HTR-8/SVneo (cell line): ENCODE measurements at places on chromosomes 6 and 20.

DNA sequence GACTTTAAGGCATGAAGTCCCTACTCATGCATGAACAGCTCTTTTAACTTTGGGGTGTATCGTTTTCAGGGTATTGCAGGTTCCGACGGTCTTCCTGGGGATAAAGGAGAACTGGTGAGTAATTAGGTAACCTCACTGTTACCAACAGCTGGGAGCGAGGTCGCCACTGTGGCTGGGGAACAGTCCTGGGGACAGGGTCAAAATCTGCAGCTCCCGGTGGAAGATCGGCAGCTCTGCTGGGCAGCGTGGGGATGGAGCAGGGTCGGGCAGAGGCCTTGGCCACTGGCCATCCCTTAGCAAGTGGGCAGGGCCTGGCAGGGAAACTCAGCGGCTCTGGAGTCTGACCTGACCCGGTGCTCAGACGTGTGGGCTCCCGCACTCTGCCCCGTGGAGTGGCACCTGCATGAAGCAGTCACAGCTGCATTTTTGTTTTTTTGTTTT, 16.1 kb downstream of the COL9A3 start:
- no peak for DNase-seq

GRCh38 chr6:157267109-157267611, 56.2 kb downstream of the TMEM242 start:
- DNase-seq, result no peak

- DNase-seq, result no peak
These were observed 372.2 kb downstream of the CDH26 start for GRCh38 chr20:60330461-60330860.

DNA sequence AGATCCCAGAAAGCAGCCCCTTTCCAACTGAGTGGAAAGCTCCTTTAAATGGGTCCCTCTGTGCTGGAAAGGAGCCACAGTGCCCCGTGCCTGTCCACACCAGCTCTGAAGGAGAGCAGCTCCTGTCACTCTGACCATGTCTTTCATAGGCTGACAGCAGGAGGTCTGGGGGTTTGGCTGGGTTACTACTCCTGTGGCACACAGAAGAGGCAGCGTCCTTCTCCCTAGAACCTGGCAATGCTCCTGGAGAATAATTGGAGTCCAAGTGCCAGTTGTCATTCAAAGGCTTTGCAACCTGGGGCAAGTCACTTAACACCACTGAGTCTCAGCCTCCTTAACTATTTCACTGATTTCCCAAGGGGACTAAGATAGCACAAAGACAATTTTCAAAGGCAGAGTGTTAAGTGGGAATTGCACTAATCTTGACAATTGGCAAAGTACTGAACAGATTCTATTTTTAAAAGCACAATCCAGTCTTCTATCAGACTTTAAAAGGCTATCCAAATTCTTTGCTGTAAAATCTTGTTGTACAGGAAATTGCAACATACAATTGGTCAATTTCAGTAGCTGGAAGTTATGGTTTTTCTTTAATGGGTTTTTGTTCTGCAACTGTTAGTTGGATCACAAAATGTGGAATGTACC, 457.2 kb downstream of the KIF16B start:
- no peak for DNase-seq

DNA sequence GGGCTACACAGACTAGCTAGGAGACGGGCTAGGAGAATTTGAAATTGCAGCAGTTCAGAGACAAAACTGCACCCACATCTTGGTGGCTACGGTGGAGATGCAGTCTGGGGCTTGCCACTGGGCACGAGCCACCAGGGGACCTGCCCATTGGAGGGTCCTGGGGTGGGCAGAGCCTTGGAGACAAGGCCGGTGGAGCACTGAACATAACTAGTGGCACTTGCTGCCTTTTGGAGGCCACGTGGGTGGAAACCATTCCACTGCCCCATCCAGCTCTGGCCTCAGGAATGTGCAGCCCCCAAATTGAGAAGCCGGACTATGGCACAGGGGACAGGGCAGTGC, 113.4 kb downstream of the NFATC2 start:
- DNase-seq, result no peak

DNA sequence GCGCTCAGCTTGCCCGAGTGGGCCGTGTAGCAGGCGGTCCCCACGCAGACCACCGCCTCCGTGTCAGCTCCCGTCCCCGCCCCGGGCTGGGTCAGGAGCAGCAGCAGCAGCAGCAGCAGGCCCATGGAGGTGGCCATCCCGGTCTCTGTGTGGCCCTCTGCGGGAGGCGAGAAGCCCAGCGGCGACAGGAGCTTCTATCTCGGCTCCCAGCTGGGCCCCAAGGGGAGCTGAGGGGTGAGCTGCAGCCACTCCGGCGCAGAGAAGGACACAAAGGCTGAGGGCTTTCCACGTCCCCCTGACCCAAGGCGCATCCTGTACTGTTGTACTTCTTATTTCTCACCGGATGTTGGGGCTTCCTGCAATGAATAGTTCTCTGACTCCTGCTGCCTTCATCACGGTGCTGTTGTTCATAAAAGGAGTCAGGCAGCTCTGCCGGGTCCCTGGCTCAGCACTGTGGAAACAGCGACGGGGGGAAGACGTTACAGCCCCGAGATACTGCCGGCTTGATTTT, at the start of gene CD93:
TSS of gene CD93 (minus strand) at position 269 of the 511 bp plus-strand sequence. CDS start at position 137, 132 bp downstream.
- DNase-seq, result no peak

GRCh38 chr6:25242567-25242966, 36.6 kb upstream of the CARMIL1 start:
- no peak for DNase-seq

GRCh38 chr6:157411368-157411767, 30.4 kb downstream of the ZDHHC14 start:
- no peak for DNase-seq

DNA sequence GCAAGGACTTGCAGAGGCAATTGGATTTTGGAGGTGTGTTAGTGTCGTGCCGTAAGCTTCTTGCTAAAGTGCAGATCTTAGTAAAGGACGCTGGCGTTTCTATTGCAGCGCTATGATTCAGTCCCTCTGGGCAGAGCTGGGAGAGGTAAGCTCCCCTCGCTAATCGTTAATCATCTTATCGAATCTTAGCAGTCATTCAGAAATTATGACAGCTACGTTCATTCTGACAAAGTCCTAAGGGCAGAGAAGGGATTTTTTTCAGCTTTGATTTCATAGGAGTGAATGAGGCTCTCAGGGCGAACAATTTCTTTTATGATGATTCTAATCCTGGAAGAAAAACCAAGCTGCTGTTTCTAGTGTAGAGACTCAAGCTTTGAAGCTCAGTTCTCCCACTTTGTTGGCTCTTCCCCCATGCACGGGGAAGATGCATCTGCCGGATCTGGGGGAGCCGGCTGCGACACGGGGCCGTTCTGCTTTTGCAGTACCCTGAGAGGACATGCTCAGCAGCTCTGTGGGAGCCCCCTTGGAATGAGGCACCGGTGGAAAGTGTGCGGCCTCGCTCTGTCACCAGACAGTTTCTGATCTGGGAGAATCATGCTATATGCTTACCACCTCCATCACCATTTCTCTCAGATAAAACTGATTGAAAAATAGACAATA, 79.1 kb upstream of the SLC22A23 start:
- DNase-seq, result no peak

DNA sequence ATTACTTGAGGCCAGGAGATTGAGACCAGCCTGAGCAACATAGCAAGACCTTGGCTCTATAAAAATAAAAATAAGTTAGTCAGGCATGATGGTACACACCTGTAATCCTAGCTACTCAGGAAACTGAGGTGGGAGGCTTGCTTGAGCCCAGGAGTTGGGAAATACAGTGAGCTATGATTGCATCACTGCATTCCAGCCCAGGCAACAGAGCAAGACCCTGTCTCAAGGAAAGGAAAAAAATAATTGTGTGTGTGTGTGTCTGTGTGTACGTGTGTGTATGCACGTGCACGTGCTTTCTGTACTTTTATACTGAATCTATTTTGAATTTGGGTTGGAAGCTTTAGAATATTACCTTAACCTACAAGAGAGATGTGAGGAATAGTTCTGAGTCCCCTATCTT, 58.9 kb downstream of the KIZ start:
- no peak for DNase-seq

DNA sequence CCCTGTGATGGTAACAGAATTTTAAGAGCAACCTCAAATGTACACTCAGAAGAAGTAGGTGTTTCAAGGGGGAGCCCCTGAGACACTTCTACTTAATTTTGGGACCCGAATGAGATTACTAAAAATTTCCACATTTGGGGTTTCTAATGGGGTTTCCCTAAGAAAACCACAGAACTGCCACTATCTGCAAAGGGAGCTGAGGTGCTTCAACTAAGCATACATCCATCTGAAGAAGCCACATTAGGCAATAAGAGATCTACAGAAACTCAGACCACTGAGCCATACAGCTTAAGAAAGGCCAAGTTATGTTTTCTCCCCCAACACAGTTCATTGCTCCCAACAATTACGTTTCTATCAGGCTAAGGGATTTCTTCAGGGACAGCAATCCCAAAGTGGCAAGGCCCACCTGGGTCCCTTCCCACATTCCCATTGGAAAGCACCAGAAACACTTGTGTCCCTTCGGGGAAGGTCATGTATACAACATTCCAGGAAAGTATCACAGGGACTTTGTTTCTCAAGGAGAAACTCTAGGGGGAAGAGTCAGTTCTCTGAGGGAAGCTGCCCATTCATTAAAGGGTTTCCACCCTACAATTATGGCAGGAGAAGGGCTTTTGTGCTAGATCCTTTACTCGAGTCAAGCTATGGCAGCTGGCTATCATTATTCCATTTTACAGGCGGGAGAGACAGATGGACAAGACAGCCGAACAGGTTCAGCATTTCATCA, 5.0 kb downstream of the BCL2L1 start:
- no peak for DNase-seq

GRCh38 chr20:54843865-54844264, 368.5 kb downstream of the DOK5 start:
- DNase-seq, result no peak

- DNase-seq, result no peak
These were observed 627.5 kb downstream of the PKHD1 start for GRCh38 chr6:51459958-51460357.

DNA sequence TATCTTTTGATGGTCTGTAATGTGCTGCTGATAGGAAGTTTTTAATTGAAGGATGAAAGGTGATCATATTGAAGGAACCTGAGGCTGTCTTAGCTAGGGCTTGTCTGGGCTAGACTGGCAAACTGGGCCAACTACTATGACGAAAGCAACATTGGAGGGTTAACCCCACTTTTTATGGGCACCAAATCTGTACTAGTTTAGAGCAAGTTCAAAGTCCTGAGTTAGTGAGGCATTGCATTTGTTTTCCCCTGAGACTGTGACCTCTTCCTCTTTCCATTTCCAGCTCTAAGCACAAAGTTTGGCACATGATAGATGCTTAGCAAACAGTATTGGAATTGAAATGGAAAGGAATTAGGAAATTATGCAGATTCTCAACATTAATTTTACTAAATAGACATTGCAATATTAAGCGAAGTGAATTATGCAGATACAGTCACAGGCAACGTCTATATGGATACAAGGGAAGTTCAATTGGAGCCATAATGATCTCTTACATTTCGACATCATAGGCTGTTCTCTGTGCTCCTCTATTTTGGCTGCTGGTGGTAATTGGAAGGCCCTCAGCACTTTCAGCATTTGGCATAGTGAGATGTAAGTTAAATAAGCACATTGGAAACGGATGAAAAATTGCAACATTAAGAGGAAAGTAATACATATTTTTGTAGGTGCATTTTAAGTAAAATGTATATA, 22.2 kb downstream of the CEP57L1 start:
- no peak for DNase-seq

DNA sequence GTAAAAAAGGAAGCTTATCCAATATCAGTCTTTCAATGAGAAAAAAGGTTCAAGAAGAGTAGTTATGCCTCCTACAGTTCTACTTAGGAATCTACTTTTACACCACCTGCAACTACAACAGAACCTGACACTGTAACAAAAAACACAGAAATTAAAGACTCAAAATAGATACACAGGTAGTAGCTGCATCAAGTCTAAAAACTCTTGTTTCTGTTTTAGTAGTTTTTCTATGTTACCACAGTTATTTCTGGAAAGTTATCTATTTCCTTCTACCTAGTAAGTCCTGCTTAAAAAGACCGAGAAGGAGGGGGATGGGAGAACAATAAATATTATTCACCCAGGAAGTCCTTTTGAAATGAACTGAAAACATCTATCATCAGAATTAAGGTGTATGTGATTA, 52.5 kb downstream of the ATG5 start:
- no peak for DNase-seq

GRCh38 chr6:89208551-89208950, 8.6 kb downstream of the GABRR1 start:
- DNase-seq, result no peak

DNA sequence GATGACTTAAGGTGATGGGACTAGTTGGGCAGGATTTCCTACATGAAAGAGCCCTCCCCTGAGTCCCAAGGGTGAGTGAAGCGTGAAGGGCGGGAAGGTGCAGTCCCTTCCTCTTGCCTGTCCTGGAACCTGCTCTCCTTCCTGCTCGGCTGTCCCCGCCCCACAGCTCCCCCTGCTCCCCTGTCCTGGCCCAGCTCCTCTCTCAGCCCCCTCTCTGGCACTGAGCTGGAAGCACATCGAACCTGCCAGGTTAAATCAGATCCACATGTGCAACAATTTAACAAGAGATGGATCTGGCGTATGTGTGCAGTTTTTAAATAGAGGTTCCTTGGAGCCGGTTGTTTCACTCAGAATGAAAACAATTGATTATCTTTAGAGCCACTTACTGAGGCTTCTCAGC, 95.0 kb downstream of the LRFN2 start:
- DNase-seq, result no peak

- peak; percentile 24 for DNase-seq
These were observed 10.7 kb downstream of the TULP4 start for GRCh38 chr6:158322724-158323560.

DNA sequence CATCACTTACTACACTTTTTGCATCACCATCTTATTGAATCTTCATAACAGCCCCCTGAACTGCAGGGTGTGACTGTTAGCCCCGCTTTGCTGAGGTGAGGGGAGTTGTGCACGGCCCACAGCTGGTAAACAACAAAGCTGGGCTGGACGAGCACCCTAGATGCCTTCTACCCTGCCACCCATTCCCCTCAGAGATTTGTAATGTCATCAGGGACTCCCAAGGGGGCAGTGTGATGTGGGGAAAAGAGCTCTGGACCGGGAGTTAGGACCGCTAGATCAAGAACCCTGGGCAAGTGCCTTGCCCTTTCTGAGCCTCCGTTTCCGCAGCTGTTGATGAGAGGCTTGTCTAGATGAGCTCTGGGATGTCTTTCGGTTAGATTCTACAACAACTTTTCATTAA, 20.9 kb downstream of the PKIG start:
- no peak for DNase-seq

GRCh38 chr6:84119277-84119676, 85.7 kb downstream of the MRAP2 start:
- no peak for DNase-seq

DNA sequence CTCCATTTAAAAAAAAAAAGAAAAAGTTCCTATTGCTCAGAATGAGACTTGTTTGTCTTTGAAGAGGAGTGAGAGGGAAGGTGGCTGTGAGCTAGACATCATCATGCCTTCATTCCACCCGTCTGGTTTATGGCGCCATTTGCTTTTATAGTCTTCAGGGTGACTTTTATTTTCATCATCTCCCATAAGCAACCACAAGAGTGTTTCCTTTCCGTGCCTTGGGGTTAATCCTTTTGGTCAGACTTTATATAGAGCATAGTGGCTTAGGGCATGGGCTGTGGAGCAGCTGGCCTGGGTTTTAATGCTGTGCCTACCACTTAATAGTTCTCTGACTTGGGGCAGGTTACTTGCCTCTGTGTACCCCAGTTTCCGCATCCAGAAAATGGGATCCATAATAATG, 77.8 kb downstream of the RREB1 start:
- no peak for DNase-seq

- DNase-seq, result no peak
These were observed 3.6 kb downstream of the B3GALT4 start for GRCh38 chr6:33280539-33280938.
